Activated CD4-positive, CD25-positive, alpha-beta regulatory T cell (primary cell): ENCODE measurements at places on chromosomes 2 and 18.

DNA sequence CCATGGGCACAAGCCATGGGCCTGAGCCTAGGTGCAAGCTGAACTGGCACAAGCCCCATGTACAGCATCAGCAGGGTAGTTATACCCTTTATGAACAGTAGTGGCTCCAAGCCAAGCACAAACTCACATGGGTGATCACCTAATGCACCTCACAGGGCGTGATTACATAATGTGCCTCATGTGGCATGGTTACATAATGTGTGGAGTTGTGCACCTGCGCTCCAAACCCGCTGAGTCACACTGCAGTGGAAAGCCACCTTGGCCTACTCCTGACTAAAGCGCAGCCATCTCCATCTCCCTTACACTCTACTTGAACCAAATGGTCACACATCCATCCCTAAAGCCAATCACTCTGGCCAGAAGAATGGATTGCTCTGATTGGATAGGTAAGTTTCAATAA, 279.7 kb downstream of the MBD2 start:
- no peak for DNase-seq

DNA sequence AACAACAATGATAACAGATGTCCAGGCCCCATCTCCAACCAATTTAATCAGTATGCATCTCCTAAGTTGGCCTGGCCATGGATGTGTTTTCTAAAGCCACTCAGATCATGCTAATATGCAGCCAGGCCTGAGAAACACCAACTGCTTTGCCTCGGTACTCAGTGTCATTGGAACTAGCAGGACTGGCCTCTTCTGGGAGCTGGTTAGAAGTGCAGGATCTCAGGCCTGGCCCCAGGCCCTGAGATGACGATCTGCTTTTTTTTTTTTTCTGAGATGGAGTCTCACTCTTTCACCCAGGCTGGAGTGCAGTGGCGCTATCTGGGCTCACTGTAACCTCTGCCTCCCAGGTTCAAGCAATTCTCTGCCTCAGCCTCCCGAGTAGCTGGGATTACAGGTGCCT, 69.1 kb downstream of the IRS1 start:
- no peak for DNase-seq

GRCh38 chr18:44586782-44587524, 93.7 kb upstream of the SETBP1 start:
- DNase-seq, result no peak

- no peak for DNase-seq
Measured at GRCh38 chr2:18721038-18721922, 131.9 kb upstream of the NT5C1B start.

DNA sequence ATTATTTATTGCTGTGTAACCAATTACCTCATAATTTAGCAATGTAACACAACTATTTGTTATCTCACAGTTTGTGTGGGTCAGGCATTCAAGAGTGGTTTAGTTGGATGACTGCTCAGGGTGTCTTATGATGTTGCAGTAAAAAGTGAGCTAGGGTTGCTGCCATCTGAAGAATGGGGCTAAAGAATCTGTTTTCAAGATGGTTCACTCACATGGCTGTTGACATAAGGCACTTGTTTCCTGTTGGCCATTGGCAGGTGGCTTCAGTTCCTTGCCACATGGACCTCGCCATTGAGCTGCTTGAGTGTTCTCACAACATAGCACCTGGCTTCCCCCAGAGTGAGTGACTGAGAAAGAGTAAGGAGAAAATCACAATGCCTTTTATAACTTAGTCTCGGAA, 123.2 kb downstream of the TMEM17 start:
- DNase-seq, result no peak

GRCh38 chr2:21231985-21232384, 108.2 kb downstream of the TDRD15 start:
- DNase-seq, result no peak

GRCh38 chr2:190722835-190723234, 74.0 kb downstream of the NAB1 start:
- no peak for DNase-seq

DNA sequence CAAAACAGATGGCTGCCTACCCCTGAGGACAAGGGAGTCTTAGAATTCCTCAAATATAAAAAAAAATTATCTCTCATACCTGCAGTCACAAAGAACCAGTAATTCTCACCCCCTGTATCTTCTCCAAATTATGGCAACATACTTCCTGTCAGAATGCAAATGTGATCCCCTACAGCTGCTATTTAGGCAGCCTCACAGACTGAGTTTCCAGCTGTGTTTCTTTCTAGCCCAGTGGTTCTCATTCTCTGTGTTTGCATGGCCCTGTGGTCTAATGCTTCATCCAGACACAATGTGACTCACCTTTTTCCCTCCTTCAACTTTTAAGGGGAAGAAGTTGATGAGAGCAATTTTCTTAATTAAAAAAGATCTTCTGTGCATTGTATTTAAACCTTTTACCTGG, 726.3 kb downstream of the TSN start:
- DNase-seq, result no peak

GRCh38 chr2:42575458-42576064, 7.1 kb downstream of the MTA3 start:
- DNase-seq, result no peak

- no peak for DNase-seq
Measured at GRCh38 chr18:38241216-38241615, 675.6 kb upstream of the CELF4 start.

DNA sequence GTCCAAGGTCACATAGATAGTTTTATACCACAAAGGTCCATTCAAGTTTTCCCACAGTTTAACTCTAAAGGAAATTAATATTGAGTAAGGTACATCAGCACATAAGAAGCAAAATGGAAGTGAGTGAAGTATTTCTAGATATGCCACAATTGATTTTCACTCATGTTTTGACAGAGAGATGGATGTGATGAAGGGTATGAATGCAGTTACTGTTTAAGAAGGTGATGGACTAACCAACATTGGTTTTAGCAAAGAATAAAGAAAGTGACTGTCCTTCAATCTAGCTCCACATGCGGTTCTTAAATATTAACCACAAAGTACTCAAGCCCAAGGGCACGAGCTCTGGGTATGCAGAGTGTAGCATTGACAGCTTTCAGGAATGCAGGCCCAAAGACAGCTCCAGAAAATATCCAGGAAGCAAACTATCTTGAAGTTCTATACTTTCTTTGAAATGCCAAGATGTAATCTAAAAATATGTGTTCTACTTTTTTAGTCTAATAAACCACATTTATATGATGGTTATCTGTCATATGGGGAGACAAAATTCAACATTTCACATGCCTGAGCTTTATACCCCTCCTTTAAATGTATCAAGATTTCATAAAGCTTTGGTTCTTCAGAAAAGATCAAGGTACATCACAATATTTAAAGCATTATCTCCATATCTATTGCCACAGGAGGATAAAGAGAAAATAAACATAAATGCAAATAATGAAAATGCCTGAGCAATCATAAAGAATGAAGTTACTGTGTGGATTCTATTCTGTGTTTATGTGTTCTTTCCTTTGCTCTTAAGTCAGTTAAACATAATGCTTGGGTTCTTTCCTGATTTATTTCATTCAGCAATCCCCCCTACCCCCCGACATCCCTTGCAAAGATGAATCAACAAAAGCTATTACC, 6.7 kb upstream of the SCN1A start:
- DNase-seq, result no peak

DNA sequence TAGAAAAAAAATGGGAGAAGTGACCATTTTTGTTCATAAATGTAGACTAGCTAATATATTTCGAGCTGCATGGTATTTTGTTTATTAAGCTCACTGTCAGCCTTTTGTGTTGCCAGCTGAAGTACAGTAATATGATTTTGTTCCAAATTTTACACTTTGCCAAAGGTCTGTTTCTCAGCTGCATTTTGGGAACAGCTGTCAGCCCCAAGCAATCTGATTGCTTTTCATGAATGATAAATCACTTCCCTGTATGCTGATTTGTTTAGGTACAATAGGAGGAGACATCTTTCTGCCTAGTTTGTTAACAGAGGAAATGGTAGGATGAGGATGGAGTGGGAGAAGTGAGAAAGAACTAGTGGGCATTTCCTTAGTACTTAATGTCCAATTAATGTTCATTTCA, 79.3 kb downstream of the NABP1 start:
- DNase-seq, result no peak

- DNase-seq, result no peak
Measured at GRCh38 chr2:234178330-234179030, 128.0 kb downstream of the SPP2 start.

GRCh38 chr2:13858626-13859025, 773.9 kb upstream of the LRATD1 start:
- no peak for DNase-seq

- DNase-seq, result no peak
Measured at GRCh38 chr2:177588671-177589070, 196.1 kb downstream of the AGPS start.

GRCh38 chr2:134257965-134258683, 4.3 kb downstream of the MGAT5 start:
- DNase-seq, result no peak

GRCh38 chr18:58599106-58599505, 29.8 kb downstream of the ALPK2 start:
- DNase-seq, result no peak

- DNase-seq, result no peak
Measured at GRCh38 chr2:241745276-241745675, 10.8 kb downstream of the D2HGDH start.

GRCh38 chr2:110638952-110639695, 38.7 kb downstream of the BUB1 start:
- no peak for DNase-seq

GRCh38 chr2:1515986-1516797, 102.9 kb downstream of the TPO start:
- DNase-seq, result no peak

DNA sequence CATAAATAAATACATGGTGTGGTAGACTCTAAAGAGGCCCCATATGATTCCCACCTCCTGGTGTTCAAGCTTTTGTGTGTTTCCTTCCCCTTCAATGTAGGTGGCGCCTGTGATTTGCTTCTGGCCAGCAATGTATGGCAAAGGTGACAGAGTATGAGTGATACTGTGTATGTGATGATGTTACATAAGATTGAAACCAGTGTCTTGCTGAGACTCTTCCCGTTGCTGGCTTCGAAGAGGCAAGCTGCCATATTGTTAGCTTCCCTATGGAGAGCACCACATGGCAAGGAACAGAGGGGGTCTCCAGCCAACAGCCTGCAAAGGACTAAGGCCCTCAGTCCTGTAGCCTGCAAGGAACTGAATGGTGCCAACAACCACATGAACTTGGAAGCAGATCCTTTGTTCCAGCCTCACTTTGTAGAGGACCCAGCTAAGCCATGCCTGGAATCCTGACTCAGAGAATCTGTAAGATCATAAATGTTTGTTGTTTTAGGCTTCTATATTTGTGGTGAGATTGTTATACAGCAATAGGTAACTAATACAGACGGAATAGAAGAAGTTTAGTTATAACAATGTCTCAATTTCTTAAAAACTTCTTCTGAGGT, 1.7 kb upstream of the SMAD4 start:
- DNase-seq, result no peak

DNA sequence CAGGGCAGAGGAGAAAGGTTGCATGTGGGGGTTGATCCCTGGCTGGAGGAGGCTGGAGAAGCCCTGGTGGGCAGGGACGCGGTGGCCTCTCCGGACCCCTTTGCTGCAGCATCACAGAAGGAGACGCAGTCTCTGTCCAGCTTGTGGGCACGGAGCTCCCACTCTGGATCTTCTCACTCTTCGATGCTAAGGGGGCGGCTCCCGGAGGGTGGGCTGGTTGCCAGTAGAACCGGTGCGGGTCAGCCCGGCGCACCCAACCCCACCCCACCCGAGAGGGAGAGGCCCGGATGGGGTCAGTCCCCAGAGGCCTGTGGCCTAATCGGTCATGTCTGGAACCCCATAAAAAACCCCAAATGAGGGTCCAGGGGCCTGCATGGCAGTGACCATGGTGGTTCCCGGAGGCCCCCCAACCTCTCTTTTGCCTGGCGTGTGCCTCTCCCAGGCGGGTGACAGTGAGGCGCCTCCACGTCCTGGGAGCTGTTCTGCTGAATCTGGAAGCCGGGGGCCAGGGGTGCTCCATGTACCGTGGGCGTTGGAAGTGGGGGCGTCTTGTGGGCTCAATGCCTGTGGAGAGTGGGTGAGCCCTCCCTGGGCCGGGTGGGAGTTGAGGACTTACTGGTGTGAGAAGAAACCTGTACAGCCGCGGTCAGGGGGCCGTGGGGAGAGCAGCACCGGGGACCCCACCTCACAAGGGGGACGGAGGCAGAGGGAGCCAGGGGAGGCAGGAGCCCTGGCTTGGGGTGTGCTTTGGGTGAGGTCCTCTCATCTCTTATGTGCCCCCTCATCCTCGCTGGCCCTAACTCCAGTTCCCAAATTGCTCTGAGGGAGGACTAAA, 79.6 kb downstream of the RTP5 start:
- DNase-seq, result no peak

DNA sequence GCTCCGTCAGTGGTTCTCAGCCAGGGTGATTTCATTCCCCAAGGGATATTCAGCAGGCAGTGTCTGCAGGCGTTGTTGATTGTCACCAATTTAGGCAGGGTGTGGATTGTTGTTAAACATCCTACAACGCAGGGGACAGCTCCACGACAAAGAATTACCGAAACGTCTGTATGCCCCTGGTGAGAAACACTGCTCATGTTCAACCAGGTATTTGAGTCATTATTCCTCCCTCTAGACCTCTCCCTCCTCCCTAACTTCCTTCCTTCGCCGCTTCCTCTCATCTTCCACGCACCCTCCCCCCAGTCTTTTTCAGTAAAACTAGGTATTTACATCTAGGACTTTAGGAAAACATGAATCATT, 50.8 kb downstream of the NCK2 start:
- DNase-seq, result no peak

DNA sequence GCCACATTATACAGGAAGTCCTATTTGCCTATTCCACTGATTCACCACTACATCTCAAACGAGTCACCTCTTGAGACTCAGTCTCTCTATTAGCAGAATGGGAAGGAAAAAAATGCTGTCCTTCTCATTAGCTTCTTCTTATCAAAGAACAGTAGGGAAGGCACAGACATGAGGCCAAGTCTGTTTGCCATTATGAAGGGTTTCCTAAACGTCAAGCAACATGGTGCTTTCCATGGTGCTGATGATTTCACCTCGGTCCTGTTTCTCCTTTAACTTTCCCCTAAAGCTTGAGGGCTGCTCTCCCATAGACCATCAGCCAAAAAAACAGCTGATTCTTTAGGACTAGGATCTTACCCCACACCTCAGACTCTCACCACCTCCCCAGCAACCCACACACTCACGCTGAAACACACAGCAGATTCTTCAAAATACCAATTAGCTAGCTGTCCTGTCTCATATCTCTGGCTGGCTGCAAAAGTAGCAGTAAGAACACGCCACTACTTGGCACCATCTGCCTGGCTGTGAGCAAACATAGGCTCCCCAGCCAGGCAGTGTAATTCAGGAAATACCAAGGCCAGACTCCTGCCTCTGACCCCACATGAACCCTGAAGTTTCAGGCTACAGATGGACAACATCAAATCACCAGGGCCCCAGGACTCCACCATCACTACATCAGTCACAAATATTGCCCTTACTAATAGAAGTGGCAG, 30.5 kb downstream of the GALNT14 start:
- no peak for DNase-seq

DNA sequence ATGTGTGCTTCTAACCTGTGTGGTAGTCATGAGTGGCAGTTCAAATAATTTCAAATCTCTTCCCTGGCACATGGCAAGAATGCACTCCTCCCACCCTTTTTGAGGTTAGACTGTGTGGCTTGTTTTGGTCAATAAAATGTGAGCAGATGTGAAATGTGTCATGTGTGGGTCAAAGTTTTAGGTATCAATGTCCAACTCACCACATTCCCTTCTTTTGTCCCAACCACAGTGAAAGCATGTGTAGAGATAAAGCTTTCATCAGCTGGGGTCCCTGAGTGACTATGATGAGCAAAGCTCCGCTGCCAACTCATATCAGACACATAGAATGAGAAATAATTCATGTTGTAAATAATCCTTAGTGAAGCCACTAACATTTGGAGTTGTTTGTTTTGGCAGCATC, 118.2 kb downstream of the PAX3 start:
- no peak for DNase-seq

GRCh38 chr2:23387221-23387550, 2.2 kb downstream of the KLHL29 start:
- no peak for DNase-seq
